ENCODE measurements at places on chromosomes 7 and 10. TPM values are rescaled to one million over a fixed set of nuclear protein-coding genes. Genes with fewer than 3 reads are reported as not detected.

DNA sequence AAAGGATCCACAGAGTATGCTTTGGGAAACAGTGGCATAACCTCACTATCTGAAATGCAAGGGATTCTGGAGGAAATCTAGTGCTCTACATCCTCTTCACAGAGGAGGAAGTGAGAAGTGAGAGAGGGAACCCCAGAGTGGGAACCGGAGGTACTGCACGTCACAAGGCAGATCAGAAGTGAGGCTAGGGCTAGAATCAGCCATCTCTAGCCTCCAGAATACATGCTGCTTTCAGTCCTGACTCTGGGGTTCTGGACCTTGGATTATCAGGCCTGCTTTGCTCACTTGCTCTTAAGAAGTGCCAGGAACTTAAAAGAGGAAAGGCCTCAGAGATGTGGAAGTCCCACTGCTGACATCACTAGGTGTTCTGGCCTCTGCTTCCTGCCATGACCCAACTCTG is 25.7 kb downstream of the ZNF503 start:
- DNase-seq, result no peak

- no peak for DNase-seq
Measured at GRCh38 chr7:88115816-88116215, 104.0 kb downstream of the SRI start.

DNA sequence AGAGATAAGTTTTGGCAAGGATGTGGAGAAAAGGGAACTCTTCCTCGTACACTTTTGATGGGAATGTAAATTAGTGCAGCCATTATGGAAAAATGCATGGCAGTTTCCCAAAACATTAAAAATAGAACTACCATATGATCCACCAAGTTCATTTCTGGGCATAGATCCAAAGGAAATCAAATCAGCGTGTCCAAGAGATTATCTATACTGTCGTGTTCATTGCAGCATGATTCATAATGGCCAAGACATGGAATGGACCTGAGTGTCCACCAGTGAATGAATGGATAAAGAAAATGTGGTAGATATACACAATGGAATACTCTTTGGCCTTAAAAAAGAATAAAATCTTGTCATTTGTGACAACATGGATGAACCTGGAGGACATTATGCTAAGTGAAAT is 70.3 kb upstream of the RSU1 start:
- DNase-seq, result peak; percentile 60

CDK14 gene
- total RNA-seq, result 19.5 TPM

- DNase-seq, result no peak
Measured at GRCh38 chr10:121084016-121084674, 233.0 kb downstream of the WDR11 start.

ARHGAP12 gene
- total RNA-seq, result 22.0 TPM

GRCh38 chr10:73953665-73954064 is 42.7 kb downstream of the PLAU start:
- no peak for DNase-seq

- DNase-seq, result no peak
Measured at GRCh38 chr10:29113616-29113945, 175.3 kb upstream of the LYZL1 start.

GRCh38 chr7:33922820-33923219 is 17.5 kb downstream of the BMPER start:
- DNase-seq, result no peak

GRCh38 chr10:89516149-89516832 is 19.1 kb downstream of the SLC16A12 start:
- DNase-seq, result no peak

GRCh38 chr7:3297105-3297819 is 3.8 kb upstream of the SDK1 start:
- DNase-seq, result no peak

DNA sequence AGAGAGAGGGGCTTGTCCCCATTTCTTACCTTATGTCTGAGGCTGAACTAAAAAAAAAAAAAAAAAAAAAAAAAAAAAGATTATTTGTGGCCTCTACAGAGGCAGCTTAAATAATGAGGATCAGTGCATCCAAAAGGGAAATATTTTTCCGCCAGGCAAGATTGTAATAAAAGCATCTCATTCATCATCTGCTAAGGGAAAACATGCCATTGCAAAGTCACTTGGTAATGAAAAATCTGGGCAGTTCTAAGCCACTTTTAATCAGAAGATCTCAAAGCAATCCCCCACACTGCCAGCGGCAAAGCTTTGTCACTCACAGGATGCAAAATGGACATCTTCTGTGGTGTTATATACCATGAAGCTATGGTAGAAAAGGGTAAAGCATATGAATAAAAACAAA is 3.8 kb downstream of the FAM107B start:
- DNase-seq, result no peak

DNA sequence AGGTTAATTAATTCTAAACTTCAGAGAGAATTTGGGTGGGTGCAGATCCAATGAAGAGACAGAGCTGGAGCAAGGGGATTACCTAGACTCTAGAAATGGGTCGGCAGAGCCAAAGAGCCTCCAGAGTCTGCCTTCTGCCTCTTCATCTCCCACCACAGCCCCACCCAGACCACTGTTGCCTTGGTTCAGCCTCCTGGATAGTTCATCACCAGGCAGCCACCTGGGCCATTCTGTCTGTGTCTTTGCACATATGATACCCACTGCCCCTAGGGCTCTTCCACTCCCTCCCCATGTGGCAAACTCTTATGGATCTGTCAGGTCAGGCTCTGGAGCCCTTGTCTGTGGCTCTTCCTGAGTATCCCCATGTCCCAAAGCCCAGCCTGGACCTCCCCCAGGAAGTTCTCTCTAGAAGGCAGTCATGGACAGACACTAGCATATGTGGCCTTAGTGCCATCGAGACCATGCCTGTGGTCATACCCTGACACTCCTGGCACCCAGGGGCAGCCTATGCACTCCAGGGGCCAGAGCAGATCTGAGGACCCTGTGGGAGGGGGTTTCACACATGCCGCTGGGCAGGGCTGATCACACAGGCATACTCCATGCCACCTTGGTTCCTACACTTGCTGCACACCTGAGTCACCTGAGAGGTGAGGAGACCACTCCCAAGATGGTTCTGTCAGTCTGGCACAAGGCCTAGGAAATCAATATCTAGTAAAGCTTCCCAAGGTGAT is 41.6 kb downstream of the FRMPD2 start:
- no peak for DNase-seq

CC2D2B gene
- total RNA-seq, result 0.04 TPM

ATG9B gene
- total RNA-seq, result under 0.01 TPM

GRCh38 chr10:124152139-124153022 is 59.0 kb upstream of the CHST15 start:
- DNase-seq, result no peak

GRCh38 chr7:22853138-22853537 is 30.5 kb upstream of the TOMM7 start:
- DNase-seq, result no peak

MKX gene
- not detected for total RNA-seq

ACADSB gene
- total RNA-seq, result 4.5 TPM

DNA sequence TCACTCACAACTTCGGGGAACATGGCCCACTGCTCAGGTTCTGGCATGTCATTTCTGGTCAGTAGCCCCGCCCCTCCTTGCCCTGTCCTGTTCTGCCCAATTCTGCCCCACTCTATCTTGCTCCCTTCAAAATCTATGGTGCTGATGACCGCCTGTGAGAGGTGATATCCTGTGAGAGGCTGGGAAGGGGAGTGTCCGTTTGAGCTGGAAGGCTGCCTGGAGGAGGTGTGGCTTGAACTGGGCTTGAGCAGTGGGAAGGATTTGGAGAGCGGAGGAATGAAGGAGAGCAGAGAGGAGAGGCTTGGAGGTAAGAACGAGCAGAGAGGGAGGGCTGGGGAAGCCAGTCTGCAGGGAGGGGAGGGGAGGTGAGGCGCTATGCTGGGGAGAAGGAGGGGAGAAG is 145.3 kb downstream of the RPS24 start:
- no peak for DNase-seq

GRCh38 chr10:47301833-47302232 is 1.8 kb downstream of the GDF10 start:
- no peak for DNase-seq

VGF gene
- total RNA-seq, result not detected

- DNase-seq, result no peak
Measured at GRCh38 chr10:132308587-132309470, 1.1 kb upstream of the STK32C start.

- no peak for DNase-seq
Measured at GRCh38 chr7:11415101-11415500, 416.9 kb downstream of the THSD7A start.

CEP55 gene
- total RNA-seq, result 92.2 TPM

DNA sequence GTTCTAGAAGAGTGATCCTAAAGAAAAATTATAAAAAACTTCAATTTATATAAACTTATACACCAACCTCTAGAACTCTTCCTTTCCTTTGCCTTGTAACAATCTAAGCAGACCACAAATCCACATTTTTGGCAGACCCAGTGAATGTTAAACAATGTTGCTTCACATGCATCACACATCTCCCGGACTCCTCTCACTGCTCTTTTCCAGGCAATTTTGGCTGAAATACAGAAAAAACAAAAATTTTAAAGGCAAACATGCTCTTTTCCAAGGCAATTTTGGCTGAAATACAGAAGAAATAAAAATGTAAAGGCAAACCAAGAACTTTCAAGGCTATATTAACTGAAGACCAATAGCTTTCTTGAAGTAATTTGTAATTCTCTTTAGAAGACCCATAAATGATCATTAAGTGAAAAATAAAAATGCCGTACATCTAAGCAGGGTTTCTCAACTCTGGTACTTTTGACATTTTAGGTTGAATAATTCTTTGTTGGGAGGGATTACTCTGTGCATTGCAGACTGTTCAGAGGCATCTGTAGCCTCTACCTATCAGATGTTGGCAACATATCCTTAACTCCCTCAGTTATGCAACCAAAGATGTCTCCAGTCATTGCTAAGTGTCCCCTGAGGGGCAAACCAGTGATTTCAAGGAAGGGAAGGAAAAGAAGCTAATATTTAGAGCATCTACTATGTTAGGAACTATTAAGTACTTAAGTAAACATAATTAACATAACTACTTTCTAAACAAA is 64.4 kb downstream of the NRBF2 start:
- DNase-seq, result no peak

- DNase-seq, result peak; percentile 53
Measured at GRCh38 chr7:2519119-2519930, at the start of gene LFNG. LFNG (plus strand) TSS chr7:2519774; CDS start chr7:2519862, 88 bp downstream.

CTBP2 gene
- total RNA-seq, result 92.1 TPM

DNA sequence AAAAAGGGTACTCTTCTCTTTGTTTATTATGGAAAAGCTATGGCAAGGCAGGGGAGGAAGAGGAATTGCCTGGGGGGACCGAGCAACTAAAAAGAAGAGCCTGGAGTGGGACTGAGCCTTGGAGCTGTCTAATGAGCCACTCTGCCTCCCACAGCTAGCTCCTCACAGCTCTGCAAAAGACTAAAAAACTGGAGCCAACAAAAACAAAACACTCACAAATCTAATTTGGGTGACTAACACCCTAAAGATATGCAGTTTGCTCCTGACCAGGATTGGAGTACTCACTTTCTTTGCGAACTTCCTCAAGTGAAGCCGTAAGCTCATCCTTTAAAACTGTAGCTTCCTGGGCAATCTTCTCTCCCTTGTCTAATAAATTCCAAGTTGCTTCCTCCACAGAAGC is 89.4 kb downstream of the CTNNA3 start:
- no peak for DNase-seq

KIAA1549 gene
- 1.9 TPM for total RNA-seq

GRCh38 chr10:81414038-81414437 is 461.0 kb upstream of the NRG3 start:
- no peak for DNase-seq

GRCh38 chr7:78769481-78770101 is 683.9 kb downstream of the MAGI2 start:
- DNase-seq, result no peak
